ENCODE measurements at places on chromosomes 7 and 10.
A peak's percentile ranks its signal among the peaks of the same experiment; 100 is the strongest.

- DNase-seq, result peak; percentile 85
Measured at GRCh38 chr10:3783316-3783681, 1.7 kb downstream of the KLF6 start.

DNA sequence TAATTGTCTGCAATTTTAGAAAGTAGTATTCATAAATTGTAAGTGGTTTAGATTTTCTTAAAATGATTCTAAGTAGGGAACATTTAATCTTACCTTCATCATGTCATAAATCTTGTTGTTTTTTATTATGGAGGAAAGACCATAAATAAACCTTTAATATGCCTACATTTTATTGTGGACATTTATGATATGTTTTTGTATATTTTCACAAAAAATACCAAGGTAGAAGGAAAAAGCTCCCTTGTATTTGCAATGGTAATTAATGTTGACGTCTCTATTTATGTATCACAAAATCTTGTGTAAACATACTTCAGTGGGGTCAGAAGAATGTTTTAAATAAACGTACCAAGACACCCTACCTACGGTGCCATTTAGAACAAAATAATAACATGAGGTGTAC is 155.7 kb upstream of the FAM171A1 start:
- DNase-seq, result no peak

DNA sequence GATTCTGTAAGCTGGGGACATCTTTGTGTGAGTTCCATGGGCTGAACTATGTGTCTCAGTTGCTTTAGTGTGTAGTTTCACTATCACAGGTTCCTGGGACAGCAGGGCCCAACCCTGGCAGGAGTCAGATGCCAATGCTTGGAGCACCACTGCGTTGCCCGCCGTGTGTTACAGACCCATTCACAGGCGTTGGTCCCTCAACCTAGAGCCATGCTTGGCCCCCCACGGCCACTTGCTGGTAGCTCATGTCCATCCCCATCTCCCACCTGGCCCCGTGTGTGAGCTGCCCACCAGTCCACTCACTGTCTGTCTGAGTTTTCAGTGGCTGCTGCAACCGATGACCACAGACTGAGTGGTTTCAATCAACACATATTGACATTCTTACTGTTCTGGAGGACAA is 546.9 kb downstream of the TCERG1L start:
- DNase-seq, result no peak

DNA sequence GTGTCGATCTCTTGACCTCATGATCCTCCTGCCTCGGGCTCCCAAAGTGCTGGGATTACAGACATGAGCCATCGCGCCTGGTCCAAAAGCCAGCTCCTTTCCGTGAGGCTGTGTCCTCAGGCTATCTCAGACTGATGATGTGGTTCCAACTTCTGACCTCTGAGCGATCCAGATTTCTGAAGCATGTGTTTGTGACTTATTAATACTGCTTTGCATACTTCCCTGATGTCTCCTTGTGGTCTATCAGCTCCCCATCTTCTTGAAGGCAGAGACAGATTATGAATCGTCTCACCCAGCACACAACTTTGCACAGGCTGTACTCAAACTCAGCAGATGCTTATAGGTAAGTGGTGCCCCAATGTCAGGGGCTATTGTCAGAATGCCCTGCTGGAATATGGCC is 2.0 kb upstream of the PLPP4 start:
- DNase-seq, result no peak

GRCh38 chr7:120806669-120807068 is 51.3 kb downstream of the TSPAN12 start:
- DNase-seq, result no peak

- no peak for DNase-seq
Measured at GRCh38 chr7:155220903-155221302, 76.8 kb upstream of the INSIG1 start.

- no peak for DNase-seq
Measured at GRCh38 chr10:44244745-44245600, 139.9 kb downstream of the CXCL12 start.

DNA sequence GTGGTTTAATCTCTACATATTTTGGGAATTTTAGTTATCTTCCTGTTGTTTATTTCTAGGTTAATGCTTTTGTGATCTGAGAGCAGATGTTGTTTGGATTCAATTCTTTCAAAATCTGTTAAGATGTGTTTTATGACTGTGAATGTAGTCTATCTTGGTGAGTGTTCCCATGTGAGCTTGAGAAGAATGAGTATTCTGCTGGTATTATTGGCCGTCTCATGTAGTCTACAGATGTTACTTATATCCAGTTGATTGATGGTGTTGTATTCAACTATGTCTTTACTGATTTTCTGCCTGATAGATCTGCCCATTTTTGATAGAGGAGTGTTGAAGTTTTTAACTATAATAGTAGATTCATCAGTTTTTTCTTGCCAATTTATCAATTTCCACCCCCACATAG is 141.4 kb upstream of the FOXP2 start:
- no peak for DNase-seq

DNA sequence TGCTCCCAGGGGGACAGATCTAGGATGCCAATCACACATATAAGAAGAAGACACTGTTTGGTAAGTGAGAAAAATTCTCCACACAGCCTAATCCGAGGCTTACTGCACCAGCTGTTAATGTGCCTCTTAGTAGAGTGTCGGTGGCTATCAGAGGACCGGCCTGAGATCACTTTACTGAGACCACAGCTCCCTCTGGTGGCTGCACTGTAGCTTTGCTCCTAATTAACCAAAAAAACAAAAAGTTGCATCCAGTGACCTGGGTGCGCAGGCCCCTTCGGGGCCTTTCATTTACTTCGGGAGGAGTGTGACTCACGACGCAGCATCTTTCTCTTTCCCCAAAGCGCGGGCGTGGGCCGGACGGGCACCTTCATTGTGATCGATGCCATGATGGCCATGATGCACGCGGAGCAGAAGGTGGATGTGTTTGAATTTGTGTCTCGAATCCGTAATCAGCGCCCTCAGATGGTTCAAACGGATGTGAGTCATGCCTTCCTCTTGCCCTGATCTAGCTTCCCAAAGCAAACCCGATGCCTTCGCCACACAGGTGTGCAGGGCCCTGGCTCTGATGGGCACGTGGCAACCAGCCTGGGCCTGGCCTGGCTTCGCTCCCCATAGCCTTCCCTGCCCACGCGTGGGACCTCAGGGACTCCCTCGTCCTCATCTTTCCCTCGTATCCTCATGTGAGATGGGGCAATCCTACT is 56.7 kb downstream of the MKI67 start:
- peak; percentile 87 for DNase-seq

GRCh38 chr7:50681432-50682045 is 101.2 kb downstream of the GRB10 start:
- DNase-seq, result no peak

DNA sequence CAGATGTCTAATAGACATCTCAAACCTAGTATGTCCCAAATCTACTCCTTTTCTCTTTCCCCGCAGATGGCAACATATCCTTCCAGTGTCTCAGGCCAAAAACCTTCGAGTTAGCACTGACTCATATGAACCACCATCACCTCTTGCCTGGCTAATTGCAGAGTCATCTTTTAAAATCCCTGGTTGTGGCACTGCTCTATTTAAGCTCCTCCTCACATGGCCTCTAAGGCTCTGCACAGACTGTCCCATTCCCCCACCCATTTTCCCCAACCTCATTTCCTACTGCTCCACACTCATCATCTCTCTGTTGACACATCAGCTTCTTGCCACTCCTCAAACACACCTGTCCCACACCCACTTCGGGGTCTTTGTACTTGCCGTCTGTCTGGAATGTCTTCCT is 16.8 kb upstream of the HBP1 start:
- no peak for DNase-seq

DNA sequence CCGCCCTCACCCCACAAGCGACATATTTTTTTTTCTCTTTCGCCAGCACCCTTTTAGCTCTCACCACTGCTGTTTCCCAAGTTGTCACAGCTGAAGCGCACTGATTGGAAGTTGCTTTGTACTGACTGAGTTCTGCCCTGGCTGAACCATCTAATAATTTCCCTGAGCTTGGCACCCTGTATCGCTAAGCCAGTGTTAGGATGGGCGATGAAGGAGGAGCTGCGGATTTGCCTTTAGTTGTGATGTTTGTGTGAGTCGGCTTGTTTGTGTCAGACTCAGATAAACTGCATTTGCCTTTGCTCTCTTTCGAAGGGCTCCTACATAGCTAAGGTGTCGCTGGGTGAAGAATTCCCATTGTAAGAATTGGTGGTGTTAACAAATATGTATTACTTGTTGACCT is 1.3 kb upstream of the ATXN7L1 start:
- no peak for DNase-seq

- DNase-seq, result no peak
Measured at GRCh38 chr10:126611303-126611702, 59.2 kb downstream of the C10orf90 start.
